ENCODE measurements at places on chromosomes 2 and 18. TPM values are rescaled to one million over a fixed set of nuclear protein-coding genes. Genes with fewer than 3 reads are reported as not detected.
A peak's percentile ranks its signal among the peaks of the same experiment; 100 is the strongest.

DNA sequence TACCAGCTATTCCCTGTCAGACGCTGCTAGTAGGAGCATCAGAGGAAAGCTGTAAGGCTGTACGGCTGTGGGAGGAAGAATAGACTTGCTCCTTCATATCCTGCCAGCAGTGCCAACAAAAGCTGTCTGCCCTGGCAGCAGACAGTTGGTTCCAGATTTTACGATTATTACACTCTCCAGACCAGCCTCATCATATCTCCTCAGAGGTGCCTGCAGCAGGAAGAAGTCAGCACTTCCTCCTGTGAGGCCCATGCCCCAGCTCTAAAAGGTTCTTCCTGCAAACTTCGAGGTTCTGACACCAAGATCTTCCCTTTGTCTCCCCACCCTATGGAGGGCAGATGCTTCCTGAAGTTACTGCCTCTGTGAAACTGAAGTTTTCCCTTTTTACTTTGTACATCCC lies 537.7 kb upstream of the PKDCC start:
- DNase-seq, result no peak

- no peak for DNase-seq
These were observed 49.4 kb downstream of the LONRF2 start for GRCh38 chr2:100272841-100273329.

DNA sequence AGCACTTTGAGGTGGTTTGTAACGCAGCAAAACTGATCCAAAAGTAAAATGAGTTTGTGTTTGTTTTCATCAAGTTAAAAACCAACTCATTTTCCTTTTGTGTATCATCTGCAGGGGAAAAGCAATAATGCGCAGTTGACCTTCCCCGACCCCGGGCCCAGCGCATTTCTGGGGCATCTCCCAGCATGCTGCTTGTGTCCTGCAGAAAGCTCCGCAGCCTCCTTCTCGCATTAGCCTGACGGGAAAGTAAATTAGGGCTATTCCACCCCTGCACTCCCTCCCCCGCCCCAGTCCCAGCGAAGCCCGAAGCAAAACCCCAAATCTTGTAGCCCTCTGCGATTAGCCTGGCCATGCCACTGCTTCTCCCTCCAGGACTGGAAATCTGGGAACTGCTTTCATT lies 82.0 kb upstream of the PPM1B start:
- DNase-seq, result no peak

DNA sequence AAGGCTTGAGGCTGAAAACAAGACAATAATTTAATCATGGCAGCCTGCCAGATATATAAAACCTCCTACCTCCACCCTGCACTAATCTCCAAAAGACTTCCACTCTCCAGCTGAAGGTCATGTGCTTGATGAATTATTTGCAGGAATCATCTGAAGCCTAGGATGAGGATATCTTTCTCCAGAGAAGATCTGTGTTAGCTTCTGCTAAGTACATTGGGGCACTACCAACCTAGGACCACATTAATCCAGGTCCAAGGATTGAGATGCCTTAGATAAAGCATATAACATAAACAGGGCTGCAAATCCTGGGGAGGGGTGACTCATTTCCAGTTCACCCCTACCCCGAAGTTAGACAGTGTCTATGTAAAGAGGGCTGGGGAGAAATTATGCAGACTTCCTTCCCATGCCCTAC lies 80.5 kb upstream of the FRZB start:
- DNase-seq, result no peak

DNA sequence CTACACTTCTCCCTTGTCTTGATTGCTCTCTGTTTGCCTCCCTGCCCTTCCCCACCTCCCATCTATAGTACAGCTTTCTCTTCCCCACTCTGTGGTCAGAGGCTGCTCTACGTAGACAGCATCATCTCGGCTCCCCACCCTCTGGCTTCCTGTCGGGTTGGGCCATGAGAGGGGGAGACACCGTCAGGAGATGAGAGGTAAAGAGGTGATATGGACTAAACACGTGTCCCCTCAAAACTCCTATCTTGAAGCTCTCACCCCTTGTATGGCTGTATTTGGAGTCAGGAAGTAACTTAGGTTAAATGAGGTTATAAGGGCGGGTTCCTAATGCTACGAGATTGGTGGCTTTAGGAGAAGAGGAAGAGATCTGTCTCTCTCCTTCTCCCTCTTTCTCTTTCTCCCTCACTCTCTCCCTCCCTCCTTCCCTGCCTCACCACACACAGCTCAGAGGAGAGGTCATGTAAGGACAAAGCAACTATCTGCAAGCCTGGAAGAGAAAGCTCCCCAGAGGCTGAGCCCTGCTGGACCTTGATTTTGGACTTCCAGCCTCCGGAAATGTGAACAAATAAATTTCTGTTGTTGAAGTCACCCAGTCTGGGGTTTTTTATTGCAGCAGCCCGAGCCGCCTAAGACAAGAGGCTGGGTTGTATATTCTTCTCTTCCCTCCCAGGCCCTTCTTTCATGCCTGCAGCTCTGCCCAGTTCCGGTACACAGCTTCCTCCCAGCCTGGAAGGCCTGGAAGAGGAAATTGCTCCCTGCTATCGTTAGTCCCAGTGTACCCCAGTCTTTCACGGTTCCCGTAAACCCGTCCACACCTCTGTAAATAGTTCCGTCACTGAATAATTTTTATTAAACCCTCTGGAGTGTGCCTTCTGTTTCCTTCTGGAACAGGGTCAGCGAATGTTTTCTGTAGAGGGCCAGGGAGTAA lies 138.0 kb downstream of the AKAIN1 start:
- peak; percentile 41 for DNase-seq

GRCh38 chr2:121699421-121700333 lies 37.0 kb downstream of the NIFK start:
- peak; percentile 86 for DNase-seq

- DNase-seq, result no peak
These were observed 693.1 kb downstream of the ERBB4 start for GRCh38 chr2:211845338-211846035.

GRCh38 chr2:189885368-189885767 lies 101.1 kb downstream of the PMS1 start:
- no peak for DNase-seq

SETBP1 gene
- 1.9 TPM for total RNA-seq

FSIP2 gene
- total RNA-seq, result 0.31 TPM

LIPG gene
- 0.09 TPM for total RNA-seq

ANKRD23 gene
- 16.5 TPM for total RNA-seq

MCM6 gene
- 109 TPM for total RNA-seq

TUBA4B gene
- total RNA-seq, result not detected

AGPS gene
- 46.4 TPM for total RNA-seq
